Natural killer cell treated with Interleukin-12 subunit alpha and Interleukin-12 subunit beta and Interleukin-15 and Interleukin-18, amount 100 ng/mL, for 72 hours (primary cell): ENCODE measurements at places on chromosomes 1 and 21. TPM values are rescaled to one million over a fixed set of nuclear protein-coding genes. Genes with fewer than 3 reads are reported as not detected.

DNA sequence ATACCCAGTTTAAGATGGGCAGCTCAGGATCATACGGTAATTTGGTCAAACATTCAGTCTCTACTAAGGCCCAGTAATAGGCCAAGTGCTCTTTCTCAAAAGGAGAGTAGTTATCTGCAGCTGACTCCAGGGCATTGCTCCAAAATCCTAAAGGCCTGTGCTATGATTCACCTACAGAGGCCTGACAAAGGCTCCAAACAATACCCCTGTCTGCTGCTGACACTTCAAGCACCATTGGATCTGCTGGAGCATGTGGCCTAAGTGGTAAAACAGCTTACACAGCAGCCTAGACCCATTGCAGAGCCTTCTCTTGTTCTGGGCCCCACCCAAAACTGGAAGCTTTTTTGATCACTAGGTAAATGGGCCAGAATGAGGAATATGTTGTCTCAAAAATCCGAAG lies 22.8 kb downstream of the SLAMF7 start:
- H3K27me3 ChIP-seq: no peaks in the 10 kb centered on the region
- no peak for DNase-seq
- peaks cover 70% of the 10 kb centered on the region for H3K4me1 ChIP-seq
- H3K4me3 ChIP-seq: peak overlapping the region; percentile 11

PATJ gene
- 3.9 TPM for total RNA-seq

SPRR4 gene
- total RNA-seq: not detected

DNA sequence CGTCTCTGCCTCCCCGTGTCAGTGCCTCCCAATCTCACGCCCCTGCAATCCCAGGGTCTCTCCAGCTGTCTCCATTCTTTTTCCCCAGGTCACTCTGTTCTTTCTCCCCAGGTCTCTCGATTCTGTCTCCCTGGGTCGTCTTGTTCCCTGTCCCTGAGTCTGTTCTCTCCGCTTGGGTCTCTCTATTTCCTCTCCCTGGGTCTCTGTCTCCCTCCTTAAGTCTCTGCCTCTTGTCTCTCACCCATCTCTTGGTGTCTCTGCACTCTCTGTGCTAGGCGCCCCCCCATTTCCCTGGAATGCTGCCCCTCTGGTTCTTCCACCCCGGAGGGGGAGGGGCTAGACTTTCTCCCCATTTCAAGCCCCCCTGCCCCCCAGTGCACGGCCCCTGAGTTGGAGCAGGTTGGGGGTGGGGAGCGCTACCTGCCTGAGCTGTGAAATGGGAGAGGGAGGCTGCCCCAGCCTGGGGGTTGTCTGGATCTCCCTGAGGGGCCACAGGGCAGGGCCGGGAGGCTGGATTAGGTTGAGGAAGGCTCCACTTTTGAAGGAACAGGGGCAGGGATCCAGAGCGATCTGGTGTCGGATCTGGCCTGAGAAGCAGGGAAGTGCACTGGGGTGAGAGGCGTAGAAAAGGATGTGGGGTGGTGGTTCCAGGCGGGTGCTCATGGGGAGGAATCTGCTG lies 1.4 kb downstream of the PTPRF start:
- H3K4me1 ChIP-seq: peaks cover 17% of the 10 kb centered on the region
- peak; percentile 42 for DNase-seq
- H3K27ac ChIP-seq: no peak overlapping the region
- peaks cover 7% of the 10 kb centered on the region for H3K36me3 ChIP-seq
- peaks cover 43% of the 10 kb centered on the region for H3K27me3 ChIP-seq
- H3K4me3 ChIP-seq: peak overlapping the region; percentile 92

DNA sequence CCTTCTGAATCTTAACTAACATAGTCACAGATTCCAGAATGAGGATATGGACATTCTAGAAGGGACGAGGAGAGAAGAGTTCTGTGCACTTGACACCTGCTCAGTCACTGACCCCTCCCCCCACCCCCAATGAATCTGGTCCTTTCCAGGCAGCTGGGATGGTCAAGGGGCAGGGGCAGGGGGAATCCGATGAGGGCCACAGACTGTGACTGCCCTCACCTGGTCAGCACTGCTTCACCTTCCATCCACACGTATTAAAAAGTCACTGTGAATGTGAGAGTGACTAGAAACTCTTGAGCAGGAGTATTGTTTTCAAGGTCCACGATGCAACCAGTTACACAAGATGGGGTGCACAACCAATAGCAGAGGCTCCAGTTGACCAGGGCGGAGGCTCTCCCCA lies 9.5 kb upstream of the PRAMEF12 start:
- H3K27ac ChIP-seq: no peak overlapping the region
- H3K4me1 ChIP-seq: no peaks in the 10 kb centered on the region
- no peak for DNase-seq
- no peaks in the 10 kb centered on the region for H3K36me3 ChIP-seq
- peaks cover 24% of the 10 kb centered on the region for H3K27me3 ChIP-seq
- H3K4me3 ChIP-seq: no peak overlapping the region

GRCh38 chr21:28932717-28933116 lies 60.0 kb downstream of the LTN1 start:
- no peak overlapping the region for H3K4me3 ChIP-seq
- H3K4me1 ChIP-seq: no peaks in the 10 kb centered on the region
- no peaks in the 10 kb centered on the region for H3K27me3 ChIP-seq
- peak overlapping the region; percentile 0 for H3K27ac ChIP-seq
- DNase-seq: no peak

DNA sequence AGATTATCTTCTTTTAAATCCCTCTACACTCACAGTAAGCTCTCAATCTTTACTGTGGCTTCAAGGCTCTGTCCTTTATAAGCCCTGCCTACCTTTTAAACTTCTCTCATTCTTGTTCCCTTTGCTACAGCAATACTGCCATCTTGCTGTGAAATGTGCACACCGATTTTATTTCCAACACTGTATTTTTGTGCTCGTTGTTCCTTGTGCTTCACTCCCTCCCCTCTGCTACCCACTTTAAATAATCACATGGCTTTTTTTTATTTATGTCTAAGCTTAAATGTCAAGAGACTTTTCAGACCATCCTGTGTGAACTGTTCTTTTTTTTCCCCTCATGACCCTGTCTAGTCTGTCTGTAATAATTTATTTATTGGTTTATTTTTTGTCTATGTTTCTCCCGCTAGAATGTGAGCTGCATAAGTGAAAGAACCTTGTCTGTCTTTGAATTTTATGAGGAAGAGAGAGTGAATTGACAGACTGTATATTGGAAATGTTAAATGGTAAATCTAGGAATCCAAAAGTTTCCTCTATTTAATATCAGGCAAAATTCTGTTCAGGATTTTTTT lies 45.7 kb downstream of the ABCD3 start:
- no peaks in the 10 kb centered on the region for H3K4me1 ChIP-seq
- no peak overlapping the region for H3K4me3 ChIP-seq
- peaks cover 4% of the 10 kb centered on the region for H3K36me3 ChIP-seq

DNA sequence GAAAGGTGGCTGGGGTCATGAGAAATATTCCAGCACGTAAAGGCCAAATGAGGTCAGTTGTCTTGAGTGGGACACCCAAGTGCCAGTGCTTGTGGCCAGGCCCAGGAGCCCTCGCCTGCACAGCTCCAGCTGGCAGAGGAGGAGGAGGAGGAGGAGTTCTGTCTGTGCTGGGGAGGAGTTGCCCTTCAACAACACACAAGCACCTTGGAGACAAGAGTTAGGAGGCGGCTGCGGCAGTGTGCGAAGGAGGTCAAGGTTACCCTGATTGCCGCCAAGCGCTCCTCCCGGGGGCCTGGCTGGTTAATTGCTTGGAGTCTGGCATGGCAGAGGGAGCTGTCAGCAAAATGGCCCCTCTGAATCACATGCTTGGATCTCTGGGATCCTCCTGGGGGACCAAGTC lies 45.1 kb downstream of the GRIK3 start:
- no peaks in the 10 kb centered on the region for H3K4me1 ChIP-seq
- peaks cover 11% of the 10 kb centered on the region for H3K27me3 ChIP-seq
- no peak overlapping the region for H3K4me3 ChIP-seq
- H3K36me3 ChIP-seq: no peaks in the 10 kb centered on the region
- H3K27ac ChIP-seq: no peak overlapping the region
- DNase-seq: no peak

- no peak for DNase-seq
- no peaks in the 10 kb centered on the region for H3K36me3 ChIP-seq
- H3K27me3 ChIP-seq: peaks cover 4% of the 10 kb centered on the region
- H3K4me3 ChIP-seq: no peak overlapping the region
Observed at GRCh38 chr1:9228609-9229008, 6.0 kb upstream of the H6PD start.

DNA sequence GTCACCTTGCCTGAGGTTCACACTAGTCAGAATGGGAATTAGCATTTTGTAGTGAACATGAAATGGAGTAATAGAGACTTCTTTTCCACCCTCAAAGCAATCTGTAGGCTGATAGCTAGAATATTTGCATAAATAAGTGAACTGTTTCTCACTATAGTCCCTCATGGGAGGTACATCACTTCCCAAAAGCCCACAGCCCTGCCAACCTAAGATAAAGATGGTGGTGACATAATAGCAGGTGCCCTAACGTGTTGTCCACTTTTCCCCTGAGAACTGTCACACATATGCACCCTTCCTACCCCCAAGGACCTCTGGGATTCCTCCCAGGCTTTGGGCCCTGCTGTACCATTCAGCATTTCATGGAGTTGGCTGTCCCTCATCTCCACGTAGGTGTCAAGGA lies 4.4 kb downstream of the TMEM35B start:
- no peak overlapping the region for H3K4me3 ChIP-seq
- DNase-seq: no peak
- H3K4me1 ChIP-seq: peaks cover 42% of the 10 kb centered on the region
- H3K27ac ChIP-seq: no peak overlapping the region

TPTE gene
- not detected for total RNA-seq

GRCh38 chr1:180691322-180691913 lies 59.6 kb downstream of the XPR1 start:
- H3K36me3 ChIP-seq: peaks cover 13% of the 10 kb centered on the region
- no peak overlapping the region for H3K4me3 ChIP-seq
- H3K4me1 ChIP-seq: peaks cover 22% of the 10 kb centered on the region
- DNase-seq: no peak
- no peak overlapping the region for H3K27ac ChIP-seq

CD53 gene
- total RNA-seq: 357 TPM

DNA sequence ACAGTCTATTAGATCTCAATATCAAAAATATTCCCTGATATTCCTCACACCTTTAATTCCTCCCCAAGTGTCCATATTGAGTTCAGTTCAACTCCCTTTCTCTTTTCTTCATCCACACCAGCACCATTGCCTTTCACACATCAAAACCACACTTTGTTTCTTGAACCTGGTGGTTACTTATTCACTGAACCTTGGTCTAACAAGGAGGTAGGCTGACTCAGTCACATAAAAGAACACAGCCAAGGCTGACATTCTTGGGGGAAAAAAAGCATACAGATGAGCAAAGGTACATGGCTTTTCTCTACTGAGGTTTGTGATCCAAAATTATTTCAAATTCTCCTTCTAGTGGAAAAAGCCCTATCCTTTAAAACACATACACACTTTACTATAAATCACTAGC lies 131.7 kb upstream of the USH2A start:
- H3K27ac ChIP-seq: no peak overlapping the region
- H3K4me3 ChIP-seq: no peak overlapping the region
- H3K36me3 ChIP-seq: no peaks in the 10 kb centered on the region
- no peaks in the 10 kb centered on the region for H3K27me3 ChIP-seq

DNA sequence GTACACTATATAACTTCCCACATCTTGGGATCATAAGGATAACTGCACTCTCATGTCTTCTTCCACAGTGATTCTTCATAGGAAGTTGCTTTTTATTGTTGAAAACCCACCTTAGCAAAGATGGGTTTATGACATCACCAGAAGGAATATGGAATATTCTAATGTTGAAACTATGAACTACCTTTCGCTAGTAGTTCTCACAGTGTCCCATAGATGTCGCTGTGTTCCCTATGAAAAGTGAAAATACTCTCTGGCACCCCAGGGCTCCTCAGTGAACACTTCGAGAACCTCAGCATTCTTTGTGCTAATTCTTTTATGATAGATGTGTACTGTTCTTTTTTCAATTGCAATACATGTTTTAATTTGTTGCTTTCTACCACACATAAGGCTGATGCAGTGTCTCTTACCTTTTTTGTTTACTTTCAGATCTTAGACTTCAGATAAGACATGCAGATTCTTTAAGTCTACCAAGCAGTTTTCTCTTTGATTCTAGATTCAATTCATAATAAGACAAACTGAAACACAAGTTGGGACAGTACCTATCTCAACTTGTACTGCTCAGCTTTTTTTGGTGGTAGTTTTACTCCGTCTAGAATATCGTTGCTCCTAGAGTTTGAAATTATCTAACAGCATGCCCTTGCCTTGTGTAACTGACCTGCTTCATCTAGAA lies 90.8 kb downstream of the GTF2B start:
- no peak overlapping the region for H3K4me3 ChIP-seq
- H3K27me3 ChIP-seq: no peaks in the 10 kb centered on the region
- peak; percentile 74 for DNase-seq
- H3K27ac ChIP-seq: no peak overlapping the region

DNA sequence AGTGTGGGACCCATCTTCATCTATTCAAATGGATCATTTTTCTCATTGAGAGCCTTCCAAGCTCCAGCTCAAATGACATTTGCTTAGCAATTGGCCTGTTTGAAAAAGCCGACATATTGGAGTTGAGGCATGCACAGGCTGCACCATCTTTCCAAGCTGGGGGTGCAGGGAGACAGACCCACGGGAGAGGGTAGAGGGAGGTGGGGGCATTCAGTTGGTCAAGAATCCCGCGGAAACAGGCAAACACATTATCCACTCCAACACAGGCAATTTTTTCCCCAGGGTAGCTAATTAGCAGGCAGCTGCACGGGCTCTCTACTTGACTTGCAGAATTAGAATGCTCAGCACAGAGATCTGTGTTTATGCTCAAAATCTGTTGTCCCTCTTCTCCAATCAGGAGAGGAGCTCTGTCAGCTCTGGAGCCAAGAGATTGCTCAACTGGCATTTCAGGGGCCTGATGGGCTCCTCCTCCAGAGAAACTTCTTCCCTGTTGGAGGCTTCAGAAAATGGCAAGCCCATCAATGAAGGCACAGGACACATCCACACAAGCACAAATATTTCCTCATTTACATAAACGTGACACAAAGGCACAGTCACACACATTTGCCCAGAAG lies 267.8 kb downstream of the FOXD2 start:
- peaks cover 3% of the 10 kb centered on the region for H3K4me1 ChIP-seq
- no peak for DNase-seq
- H3K36me3 ChIP-seq: no peaks in the 10 kb centered on the region
- H3K27ac ChIP-seq: no peak overlapping the region
- H3K27me3 ChIP-seq: peaks cover 24% of the 10 kb centered on the region
